ENCODE measurements at places on chromosomes 3 and 15.

DNA sequence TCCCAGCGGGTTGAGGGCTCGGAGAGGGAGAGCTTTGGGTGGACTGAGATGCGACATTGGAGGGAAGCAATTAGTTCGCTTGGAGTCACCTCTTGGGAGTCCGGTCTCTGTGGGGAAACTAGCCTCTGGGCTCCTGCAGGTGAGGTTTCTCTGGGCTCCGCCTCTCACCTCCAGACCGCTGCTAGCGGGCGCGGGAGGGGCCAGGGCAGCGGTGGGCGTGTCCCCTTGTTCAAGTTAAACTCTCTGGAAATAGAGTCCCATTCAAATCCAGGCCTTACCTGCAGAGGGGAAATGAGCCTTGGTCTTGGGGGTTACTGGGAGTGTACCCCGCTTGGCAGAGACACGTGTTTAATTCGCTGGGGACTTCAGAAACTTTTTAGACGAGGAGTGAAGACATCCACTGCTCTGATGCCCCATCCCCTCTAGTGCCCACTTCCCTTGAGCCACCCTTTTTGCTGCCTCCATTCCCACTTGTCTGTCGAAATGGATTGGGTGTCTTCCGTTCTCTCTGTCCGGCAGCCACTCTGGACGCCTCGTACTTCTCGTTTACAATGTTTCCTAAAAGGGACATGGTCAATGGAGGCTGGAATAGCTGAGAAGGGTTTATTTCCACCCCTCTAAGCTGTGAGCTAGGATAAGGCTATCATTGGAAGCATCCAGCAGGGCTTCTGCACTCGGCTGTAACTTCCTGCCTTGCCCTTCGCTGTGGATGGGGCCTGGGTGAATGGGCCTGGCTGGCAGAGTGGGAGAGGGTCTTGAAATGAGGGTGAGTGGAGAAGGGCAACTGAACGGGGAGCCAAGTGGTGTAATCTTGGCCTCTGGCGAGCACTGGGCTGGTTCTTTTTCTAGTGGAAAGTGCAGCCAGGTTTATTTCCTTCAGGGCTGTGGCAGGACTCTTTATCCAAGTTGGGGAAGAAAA, 1.1 kb downstream of the MITF start:
- no peak for DNase-seq

DNA sequence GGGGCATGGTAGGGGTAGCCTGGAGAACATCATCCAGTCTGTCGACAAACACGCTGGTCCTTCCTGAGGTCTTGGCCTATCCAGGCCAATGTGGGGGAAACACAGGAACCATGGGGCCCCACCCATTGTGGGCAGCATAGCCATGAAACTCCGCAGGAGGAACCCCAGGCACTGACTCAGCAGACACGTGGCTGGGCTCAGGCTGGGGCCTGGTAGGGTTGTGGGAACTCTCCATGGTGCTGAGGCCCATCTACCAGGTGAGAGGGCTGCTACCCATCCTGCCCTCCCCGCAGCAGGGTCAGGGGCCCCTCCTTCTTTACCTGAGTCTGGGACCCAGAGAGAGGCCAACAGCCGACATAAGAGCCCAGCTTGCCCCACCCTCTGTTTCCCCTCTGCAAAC, 22.6 kb upstream of the CACNA2D2 start:
- DNase-seq: no peak

GRCh38 chr15:57384816-57385215, 8.5 kb downstream of the CGNL1 start:
- no peak for DNase-seq

DNA sequence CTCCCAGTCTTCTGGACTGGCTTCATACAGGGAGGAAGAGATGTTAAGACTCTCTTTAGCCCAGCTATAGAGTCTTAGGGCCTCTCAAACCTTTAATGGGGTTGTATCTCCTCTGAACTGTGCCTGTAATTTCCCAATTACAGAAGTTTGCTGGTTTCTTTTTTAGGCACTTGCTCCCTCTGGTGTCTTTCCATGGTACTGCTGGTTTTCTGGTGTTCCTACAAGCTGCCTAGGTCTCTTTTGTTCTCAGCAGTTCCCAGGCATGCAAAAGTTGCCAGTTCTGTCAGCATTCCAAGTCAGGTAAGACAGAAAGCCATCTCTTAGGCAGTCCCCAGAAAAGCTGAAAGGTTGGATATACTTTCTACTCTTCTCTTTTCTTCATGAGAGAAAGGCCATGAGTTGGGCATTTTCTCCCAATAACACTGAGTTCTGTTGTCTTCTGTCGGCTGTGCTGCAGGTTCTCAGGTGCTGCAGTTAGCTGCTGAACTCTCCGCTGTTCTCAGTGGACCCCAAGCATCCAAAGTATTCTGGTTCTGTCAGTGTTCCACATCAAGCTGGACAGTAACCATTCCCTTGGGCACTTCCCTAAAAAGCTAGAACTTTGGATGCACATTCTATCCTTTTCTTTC, 54.4 kb upstream of the EHHADH start:
- peak; percentile 53 for DNase-seq

- no peak for DNase-seq
These were observed 125.6 kb upstream of the ROPN1 start for GRCh38 chr3:124117486-124117885.

DNA sequence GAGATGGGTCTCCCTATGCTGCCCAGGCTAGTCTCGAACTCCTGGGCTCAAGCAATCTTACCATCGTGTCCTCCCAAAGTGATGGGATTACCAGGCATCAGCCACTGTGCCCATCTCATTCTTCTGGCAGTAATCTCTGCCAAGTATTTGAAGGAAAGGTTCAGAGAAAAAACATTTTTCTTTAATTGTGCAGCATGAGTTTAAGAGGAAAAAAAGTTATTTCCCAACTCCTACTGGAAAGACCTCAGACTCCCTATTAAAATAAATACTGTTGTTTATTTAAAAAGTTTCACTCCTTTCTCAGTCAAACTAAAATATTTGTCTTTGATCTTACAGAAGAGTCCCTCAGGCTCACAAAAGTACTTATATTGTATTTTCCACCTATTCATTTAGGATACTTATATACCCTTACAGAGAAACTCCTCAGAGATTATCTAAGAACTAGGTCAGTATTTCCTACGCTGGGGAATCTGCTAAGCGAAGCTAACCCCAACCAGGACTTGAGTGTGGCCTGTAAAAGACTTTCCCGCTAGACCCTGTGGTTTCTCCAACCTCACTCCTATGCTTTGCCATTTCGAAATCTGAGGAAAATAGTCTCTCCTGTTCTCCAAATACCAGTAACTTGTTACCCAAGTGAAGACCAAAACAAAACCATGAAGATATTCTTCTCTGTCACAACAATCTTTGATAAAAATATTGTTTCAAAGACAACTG, 28.7 kb downstream of the WWTR1 start:
- DNase-seq: no peak

DNA sequence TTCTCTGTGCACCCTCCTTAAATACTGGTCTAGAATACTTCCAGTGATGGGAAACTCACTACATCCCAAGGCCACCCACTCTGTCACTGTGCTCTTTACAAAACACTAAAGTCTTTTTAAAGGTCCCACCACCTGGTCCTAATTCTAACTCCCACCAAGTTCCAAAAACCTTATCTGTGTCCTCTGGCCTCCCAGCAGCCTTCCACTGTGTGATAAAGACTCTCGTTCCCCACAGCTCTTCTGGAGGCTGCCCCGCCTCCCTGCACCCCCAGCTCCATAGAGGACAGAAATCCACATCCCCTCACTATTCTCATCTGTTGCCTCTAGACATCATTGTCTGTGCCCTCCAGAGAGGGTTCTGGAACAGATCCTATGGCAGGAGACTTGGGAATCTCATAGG, 276.4 kb downstream of the FAM43A start:
- no peak for DNase-seq

DNA sequence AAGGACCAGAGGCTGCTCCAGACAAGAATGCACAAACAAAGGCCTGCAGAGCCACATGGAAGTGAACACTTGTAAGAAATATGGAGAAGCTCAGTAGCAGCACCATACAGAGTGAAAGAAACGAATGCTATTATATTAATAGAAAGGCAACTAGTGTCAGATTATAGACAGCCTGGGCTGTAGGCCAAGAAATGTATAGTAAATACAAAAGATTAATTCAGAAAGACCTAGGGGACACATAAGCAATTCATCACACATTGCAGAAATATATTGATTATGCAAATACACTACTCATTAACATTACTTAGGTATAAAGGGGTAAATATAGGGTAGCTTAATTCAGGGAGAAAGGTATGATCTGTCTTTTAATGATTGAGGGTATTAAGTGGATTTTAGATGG, 69.5 kb upstream of the GUCA1C start:
- DNase-seq: no peak

Data from NCI-H2029 treated with DMSO at 0.1 percent for 48 hours (cell line).